ENCODE measurements at places on chromosomes 2 and 18. TPM values are rescaled to one million over a fixed set of nuclear protein-coding genes. Genes with fewer than 3 reads are reported as not detected.

- DNase-seq = no peak
These were observed 129.5 kb downstream of the B3GNT2 start for GRCh38 chr2:62325398-62325797.

DNA sequence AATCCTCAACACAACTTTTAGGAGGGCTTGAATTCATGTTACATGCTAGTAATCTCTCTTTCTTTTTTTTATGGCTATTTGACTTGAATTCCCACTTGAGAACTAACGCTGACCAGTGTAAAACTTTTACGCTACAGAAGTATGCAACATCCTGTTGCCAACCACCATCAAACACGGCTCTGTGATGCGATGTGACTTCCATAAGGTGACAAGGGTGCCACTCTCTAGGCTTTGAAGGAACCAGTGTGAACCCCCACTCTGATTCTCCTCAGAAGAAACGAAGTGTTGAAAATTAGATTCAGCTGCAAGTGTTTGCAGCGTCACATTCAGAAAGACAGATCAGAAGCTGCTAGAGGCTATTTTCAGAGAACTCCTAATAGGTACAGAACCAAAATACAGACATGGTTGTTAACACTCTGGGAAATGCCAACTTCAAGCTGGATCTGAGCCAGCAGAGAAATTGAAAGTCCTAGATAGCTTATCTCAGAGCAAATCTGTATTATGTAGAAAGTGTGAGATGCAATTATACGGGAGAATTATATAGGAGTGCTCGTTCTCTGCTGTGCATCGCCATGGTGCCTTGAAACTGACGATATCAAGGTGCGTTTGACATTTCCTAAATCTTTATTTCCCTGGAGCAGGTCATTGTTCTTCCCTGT lies 271.2 kb downstream of the LPIN1 start:
- no peak for DNase-seq

Gene KIF3C
- 3.8 TPM for total RNA-seq

- DNase-seq = no peak
These were observed 98.1 kb upstream of the SH3BP4 start for GRCh38 chr2:234853729-234854128.

Gene SPDYA
- 1.4 TPM for total RNA-seq

DNA sequence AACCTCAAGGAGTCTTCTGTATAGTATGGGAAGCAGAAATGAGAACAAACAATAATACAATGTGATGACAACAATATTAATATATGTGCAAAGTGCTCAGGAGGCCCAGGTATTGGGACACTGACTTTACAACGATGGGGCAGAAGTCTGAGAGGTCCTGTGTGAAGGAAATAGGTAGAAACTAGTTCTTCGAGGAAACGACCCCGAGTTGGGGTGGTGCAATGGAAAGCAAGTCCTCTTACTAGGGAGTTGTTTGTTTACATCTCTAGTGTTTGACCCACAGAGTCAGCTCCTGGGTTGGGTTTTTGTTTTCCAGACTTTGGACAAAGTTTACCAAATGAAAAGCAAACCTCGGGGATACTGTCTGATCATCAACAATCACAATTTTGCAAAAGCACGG lies 16.2 kb downstream of the CASP8 start:
- DNase-seq = no peak

DNA sequence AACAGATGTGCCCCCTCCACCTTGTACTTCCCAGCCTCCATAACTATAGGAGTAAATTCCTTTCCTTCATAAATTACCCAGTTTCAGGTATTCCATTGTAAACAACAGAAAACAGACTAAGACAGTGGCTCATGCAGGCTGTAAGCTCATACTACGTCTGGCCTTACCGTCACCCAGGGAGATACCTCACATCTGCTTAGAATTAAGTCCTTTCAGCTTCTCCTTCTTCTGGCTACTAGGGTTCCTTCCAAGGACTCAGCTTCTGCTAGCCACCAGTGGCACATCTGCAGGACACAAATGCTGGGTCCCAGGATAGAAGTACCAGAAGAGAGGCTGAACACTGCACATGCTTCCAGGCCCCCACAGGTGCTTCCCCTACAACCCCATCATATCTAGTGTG lies 22.4 kb upstream of the FEZ2 start:
- DNase-seq = no peak

DNA sequence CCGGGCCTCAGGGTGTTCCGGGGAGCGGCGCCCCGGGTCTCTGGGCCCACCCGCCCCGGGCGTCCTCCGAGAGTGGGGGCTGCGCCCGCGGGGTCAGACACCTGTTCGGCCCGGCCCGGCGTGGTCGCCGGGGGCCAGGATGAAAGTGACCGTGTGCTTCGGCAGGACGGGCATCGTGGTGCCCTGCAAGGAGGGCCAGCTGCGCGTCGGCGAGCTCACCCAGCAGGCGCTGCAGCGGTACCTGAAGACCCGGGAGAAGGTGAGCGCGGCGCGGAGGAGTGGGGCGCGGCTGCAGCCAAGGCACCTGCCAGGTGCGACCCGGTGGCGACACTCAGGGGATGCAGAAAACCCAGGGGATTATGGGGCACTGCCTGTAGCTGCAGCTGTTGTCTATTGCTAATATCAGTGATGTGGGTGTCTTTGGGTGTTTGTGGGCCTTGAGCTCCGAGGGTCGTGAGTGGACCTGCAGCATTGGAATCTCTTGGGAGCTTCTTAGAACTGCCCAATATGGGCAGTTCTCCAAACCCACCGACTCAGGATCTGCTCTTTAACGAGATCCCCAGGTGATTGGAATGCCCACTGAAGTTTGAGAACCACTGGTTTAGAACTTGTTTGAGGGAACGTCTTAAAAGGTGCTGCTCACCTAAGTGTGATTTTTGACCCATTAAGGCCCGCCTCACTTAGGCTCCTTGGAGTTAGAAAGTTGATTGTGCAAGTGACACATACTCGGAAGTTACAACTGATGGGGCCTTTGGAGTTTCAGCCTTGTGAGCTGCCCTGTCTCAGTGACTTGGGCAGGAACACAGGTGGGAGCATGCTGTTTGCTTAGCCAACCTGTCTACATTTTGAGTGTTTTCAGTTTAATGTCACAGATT lies 823 bp downstream of the PARD3B start:
- peak; percentile 2 for DNase-seq

- no peak for DNase-seq
These were observed 84.1 kb downstream of the RBMS1 start for GRCh38 chr2:160409480-160409879.

Gene ELP2
- 105 TPM for total RNA-seq

Gene FOXI3
- total RNA-seq = not detected

- DNase-seq = no peak
These were observed 430.0 kb upstream of the FAM98A start for GRCh38 chr2:34029073-34029472.

DNA sequence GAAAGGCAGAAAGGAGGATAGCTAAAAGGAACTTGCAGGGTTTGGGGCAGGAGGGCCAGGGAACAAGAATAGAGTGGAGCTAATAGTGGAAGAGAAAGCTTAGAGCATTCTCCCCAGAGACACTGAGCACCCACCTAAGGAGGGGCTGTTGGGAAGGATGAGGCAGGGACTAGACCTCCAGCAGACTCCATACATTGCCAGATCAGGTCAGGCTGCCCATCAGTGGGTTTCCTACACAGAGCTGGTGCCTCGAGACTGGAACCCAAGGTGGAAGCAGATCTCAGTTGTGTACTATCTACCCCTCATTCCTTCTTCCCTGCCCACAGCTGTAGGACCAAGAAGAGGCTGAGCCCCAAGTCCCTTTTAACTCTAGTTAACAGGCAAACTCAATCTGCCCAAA lies 148.5 kb downstream of the ZFP36L2 start:
- no peak for DNase-seq

Gene TANC1
- total RNA-seq = 0.92 TPM

Gene ANKRD53
- total RNA-seq = not detected

GRCh38 chr2:23393722-23394121 lies 8.7 kb downstream of the KLHL29 start:
- no peak for DNase-seq
